ENCODE measurements at places on chromosomes 7 and 10. TPM values are rescaled to one million over a fixed set of nuclear protein-coding genes. Genes with fewer than 3 reads are reported as not detected.

Gene C7orf33
- total RNA-seq: not detected

Gene DNAJB12
- 32.0 TPM for total RNA-seq

Gene ALOX5
- 7.9 TPM for total RNA-seq

Gene TMEM178B
- 2.1 TPM for total RNA-seq

Gene PILRA
- total RNA-seq: 7.0 TPM

- ATAC-seq: no peak
Measured at GRCh38 chr7:95405800-95406199, 9.6 kb upstream of the PON3 start.

- no peak for ATAC-seq
Measured at GRCh38 chr10:75470901-75471300, 39.5 kb downstream of the LRMDA start.

- peak; percentile 57 for ATAC-seq
Measured at GRCh38 chr7:73718905-73719805, at the start of gene STX1A. Gene STX1A (minus strand): TSS chr7:73719669. CDS start chr7:73719631, 38 bp downstream.

DNA sequence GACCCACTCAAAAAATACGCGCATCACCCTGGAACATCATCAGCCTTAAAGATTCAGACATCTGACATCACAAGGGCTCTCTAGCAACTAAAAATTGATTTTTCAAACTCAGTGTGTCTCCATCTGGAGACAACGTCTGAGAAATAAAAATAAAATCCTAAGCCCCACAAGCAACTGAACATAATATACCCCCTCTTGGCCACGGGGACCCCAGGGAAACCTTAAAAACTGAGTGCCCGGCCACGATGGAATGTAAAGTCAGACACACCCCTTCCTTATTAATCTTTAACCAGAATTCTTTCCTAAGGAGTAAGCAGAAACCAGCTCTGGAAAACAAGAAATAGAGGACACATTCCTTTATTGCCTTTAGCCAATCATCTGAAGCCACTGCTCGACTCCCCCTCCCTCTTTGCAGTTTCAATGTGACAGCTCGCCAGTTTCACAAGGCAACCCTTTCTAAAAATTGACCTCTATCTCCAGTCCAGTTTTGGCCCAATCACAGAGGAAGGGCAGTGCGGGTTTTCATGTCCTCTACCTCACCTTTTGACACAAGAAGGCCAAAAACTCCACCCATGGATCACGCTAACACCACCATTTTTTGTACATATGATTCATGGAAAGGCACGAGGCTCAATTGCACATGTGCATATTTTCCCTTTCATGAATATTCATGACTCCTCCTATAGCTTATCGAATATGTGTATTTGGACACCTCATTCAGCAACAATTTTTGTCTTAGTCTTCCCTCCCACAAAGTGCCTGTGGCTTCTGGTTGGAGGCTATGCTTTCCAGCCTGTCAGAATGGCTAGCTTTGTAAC, 24.2 kb downstream of the IFIT3 start:
- peak; percentile 18 for ATAC-seq

DNA sequence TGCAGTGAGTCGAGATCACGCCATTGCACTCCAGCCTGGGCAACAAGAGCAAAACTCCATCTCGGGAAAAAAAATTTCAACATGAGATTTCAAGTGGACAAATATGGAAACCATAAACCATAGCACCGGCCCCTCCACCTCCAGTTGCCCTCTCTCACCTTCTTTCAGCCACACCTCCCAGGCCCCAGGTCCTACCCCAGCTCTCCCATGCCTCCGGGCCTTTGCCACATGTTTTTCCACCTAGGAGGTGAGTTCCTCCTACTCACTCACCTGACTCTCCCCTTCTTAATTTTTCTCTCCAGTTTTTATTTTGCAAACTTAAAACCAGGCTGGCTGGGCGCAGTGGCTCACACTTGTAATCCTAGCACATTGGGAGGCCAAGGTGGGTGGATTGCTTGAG, 13.7 kb upstream of the CLDN4 start:
- ATAC-seq: no peak

- ATAC-seq: no peak
Measured at GRCh38 chr7:103912891-103913605, 76.4 kb downstream of the RELN start.

GRCh38 chr7:21412410-21412851, 15.5 kb upstream of the SP4 start:
- no peak for ATAC-seq

GRCh38 chr10:2575460-2575859, 491.9 kb upstream of the PFKP start:
- ATAC-seq: no peak

GRCh38 chr7:129103561-129104324, 40.8 kb upstream of the TSPAN33 start:
- ATAC-seq: no peak

- no peak for ATAC-seq
Measured at GRCh38 chr7:130559184-130559583, 67.3 kb downstream of the MEST start.

- no peak for ATAC-seq
Measured at GRCh38 chr7:147509035-147509501, 1081.5 kb upstream of the C7orf33 start.

DNA sequence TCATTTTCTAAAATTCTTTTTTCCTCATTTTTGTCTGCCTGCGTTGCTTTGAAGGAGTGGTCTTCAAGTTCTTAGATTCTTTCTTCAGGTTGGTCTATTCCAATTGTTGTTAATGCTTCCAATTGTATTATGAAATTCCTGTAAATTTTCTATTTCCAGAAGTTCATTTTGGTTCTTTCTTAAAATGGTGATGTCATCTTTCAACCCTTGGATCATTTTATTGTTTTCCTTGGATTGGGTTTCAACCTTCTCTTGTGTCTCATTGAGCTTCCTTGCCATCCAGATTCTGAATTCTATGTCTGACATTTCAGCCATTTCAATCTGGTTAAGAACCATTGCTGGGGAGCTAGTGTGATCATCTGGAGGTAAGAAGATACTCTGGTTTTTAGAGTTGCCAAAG, 33.1 kb downstream of the PNLIPRP2 start:
- ATAC-seq: no peak

DNA sequence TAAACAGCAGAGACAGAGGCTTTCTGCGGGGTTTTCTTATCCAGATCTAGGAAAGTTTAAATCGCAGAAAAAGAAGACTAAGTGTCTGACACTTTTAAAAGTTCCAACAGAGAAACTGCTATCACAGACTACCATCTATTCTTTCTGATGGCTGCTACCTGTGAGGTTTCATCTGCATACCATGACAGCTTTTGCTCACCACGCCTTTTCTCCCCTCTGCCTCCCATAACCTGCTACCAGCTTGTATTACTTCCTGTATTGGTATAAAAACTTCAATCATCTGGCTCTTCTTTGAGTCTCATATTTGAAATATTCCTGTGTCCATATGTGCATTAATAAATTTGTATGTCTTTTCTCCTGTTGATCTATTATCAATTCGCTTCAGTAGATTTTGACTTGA, 34.1 kb upstream of the RTKN2 start:
- ATAC-seq: no peak

DNA sequence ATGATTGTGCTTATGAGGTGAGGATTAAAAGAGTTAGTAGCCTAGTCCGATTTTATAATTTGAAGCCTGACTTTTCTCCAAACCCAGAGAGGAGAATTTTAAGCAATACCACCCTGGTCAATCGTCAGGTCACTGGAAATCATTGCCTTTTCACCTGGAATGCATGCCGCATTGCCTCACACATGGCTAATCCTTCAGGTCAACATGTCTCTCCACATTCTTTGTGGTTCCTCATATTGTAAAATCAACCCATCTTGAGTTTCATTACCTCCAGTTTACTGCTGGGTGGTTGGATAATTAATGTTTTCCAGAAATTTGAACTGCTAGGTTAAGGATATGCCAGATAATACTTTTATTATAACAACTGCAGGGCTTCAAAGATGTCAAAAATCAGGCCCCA, 55.6 kb upstream of the SEMA3E start:
- ATAC-seq: no peak
